Stimulated activated CD4-positive, alpha-beta T cell treated with anti-CD3 and anti-CD28 coated beads, TNF-alpha, amount 100 ng/mL, for 24 hours (primary cell): ENCODE measurements at places on chromosomes 12 and 14.

DNA sequence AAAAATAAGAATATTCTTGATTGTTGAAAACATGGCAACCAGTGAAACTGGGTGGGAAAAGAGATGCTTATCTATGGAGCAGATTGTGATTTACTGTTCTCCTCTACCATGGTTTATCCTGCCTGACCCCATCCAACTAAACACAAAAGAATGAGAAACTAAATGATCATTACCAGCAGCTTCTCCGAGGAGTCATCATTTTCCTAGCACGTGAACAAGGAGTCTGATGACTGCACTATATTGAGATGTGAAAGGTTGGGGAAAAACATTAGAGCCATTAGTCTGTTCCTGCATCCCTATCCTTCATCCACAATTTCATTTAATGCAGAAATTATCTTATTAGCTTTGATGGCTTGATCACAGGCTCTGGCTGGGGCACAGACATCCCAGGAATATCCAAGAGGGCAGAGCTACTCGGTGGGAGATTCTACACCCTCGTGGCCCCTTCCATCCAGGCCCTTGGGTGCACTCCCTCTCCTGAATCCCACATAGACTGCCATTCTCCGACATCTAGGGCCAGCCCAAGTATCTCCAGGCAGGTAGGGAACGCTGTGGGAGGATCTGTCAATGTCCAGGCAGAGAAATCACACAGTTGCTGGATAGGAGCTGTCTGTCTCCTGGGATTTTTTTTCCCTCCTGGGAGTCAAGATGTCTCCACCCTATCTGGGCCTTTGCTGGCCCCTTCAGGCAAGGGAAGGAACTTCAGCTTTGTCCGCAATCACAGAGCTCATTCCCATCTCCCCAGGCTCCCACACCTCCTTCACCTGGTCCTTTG lies 43.3 kb upstream of the DHRS4 start:
- DNase-seq = no peak

DNA sequence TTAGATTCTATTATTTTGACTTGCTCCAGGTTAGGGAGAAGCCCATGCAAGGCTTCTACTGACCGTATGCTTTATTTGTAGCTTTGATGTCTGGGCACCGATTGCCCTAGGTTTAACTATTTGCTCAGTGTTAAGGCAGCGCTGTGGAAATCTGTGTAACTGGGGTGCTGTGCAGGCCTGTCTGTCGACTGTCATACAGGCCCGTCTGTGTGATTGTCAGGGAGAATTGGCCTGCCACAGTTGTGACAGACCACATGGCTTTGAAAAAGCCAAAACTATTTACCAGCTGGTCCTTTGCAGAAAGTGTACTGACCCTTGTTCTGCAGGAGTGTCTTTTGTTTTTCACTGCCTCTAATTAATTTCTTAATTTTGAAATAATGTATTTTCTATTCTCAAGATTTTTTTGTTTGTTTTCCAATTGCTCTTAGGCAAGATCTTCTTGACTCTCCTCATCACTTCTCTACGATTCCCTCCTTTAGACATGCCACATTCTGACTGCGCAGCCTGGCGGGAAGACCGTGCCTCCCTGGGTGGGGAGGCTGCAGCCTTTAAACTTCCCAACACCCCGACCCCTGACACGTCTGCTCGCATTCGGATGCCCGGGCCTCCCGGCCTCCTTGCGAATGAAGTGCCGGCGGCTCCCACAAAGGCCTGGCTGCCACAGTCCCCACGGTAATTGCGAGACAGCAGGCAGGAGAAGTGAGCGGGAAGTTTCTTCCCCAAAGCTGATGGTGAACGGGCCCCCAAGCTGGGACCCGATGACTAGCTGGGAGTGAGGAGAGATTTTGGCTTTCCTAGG lies 99.0 kb upstream of the EVL start:
- DNase-seq = no peak

- no peak for DNase-seq
Measured at GRCh38 chr14:36134038-36134437, 42.5 kb downstream of the PTCSC3 start.

GRCh38 chr14:34733245-34733644 lies 18.9 kb upstream of the CFL2 start:
- no peak for DNase-seq

- no peak for DNase-seq
Measured at GRCh38 chr12:111596985-111597830, 1.9 kb downstream of the ATXN2 start.

DNA sequence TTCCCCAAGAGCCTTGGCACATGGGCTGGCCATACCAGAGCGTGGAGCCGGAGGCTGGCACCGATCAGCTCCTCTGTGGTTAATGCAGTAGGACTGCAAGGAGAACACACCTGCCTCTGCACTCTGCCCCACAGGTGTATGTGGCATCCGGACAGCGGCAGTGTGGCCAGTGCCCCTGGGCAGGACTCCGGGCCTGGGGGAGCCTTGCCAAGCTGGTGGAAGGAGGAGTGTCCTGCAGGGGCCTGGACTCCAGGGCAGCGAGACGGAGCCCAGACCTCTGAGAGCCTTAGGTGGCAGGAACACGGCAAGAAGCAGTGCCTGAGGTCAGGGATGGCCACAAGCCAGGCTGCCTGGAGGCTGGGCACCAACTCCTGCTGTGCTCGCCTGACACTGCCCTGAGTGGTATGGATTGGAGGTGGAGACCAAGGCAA lies 5.3 kb upstream of the BEGAIN start:
- DNase-seq = no peak

DNA sequence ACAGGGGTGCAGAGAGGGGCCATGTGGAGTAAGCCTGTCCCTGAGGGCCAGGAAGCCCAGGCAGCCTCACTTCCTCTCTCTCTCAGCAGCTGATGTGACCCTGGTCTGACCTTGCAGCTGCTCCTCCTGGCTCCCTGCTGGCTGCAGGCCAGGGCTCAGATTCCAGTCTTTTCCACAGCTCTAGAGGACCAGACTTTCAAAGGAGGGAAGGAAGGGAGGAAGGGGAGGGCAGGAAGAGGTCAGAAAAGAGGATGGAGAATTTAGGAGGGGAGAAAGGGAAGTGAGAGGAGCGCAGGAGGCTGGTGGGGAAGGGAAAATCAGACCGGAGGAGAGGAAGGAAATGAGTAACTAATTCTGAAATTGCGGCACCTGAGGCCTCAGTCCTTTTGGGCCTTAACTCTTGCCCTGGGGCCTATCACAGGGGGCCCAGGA lies 40.9 kb upstream of the VASH1 start:
- no peak for DNase-seq

DNA sequence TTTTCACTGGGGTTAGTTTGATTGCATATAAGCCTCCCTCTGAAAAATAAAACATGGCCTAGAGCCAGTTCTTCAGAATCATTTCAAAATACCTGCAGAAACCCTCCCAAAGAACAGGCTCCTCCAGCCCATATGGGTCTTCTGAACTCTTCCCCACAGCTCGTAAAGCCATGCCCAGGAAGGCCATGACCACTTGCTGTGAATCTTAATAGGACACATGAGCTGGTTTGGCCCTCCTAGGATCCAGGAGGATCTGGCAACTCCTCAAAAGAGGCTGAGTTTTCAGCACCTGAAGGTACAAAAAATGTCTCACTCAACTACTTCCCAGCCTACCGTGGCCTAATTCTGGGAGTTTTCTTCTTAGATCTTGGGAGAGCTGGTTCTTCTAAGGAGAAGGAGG lies 2.4 kb downstream of the MYBPC1 start:
- DNase-seq = no peak

DNA sequence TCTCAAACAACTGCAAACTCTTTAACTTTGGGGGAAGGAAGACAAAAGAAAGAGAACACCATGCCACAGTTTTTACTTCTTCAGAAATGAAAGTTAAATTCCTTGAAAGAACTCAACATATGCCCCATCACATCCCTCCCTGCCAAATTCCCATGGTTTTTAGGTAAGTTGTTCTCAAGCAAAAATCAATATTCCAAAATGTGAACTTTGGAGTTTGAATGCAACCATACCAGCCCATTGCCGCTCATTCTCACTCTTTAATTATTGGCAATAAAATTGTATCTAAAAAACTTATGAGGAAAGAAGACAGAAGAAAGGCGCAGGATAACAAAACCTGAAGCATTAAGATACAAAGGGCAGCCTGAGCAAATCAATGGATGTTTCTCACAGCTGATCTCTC lies 31.8 kb upstream of the CEP83 start:
- DNase-seq = no peak
